ENCODE measurements at places on chromosomes 3 and 15. TPM values are rescaled to one million over a fixed set of nuclear protein-coding genes. Genes with fewer than 3 reads are reported as not detected.

DNA sequence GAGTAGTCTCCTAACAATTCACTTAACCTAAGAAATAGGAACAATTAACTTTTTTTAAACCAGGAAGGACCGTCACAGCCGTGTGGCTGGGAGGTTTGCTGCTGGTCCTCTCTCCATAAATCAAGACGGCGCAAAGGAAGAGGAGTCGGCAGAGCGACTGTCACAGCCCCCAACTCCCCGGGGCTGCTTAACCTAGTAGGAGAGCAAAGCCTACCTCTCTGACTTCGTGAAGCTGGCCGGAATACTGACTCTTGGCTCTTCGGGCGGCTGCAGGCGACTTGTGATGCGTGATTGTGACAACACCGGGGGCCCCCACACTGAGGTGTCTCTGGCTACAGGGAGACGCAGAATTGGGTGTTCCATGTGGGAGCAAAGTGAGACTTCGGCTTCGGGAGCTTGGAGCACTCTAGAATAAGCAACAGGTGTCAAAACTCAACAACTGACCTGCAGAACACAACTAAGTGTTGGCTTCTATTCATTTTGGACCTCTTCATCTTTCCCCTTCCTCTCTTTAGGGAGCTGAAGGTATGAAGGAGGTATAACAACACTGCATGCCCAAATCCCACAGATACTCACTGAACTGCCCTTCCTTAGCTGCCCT lies 151.1 kb downstream of the OSBPL10 start:
- no peak for DNase-seq

DNA sequence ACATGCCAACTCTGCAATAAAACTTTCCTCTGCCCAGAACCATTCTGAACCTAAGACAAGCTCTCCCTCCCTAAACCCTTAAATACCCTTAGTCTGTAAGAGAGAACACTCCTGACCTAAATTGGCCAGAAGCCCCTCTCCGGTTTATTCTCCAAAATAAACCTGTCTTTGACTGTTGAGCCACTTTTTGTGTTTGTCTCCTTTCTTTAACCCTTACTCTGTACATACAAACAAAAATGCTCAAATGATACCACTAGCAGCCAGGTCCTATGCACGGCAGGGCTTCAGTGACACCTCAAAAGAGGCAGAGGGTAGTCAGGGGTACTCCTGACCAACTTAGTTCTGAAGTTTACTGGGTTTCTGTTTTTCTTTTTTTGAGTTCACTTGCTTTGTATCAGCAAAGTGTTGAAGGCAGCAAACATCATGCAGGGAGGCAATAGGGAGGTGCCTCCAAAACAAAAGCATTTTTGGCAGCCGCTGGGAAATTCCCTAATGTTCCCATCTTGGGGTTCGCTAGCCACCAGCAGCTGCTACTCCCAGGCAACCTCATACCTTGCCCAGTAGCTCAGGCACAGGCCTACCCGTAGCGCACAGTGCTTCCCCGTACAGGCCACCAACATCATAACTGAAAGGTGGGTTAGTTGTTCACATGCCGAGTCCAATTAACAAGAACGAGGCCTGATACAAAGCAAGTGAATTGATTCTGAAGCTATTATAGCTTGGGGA lies 62.9 kb upstream of the GCNT3 start:
- no peak for DNase-seq

- no peak for DNase-seq
Measured at GRCh38 chr3:123467046-123467445, 18.2 kb upstream of the ADCY5 start.

DNA sequence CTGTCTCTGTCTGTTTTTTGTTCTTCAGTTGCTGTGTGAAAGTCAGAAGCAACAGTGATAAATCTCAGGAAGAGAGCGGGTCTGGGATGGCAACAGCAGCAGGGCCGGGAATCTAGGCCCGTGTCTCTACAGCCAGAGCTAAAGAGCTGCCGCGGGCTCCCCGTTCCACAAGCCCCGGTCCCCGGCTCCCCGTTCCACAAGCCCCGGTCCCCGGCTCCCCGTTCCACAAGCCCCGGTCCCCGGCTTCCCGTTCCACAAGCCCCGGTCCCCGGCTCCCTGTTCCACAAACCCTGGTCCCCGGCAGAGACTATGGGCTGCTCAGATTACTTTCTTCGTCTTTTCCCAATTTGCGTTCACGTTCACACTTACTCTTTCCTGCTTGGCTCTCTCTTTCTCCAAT lies 19.5 kb downstream of the RCCD1 start:
- DNase-seq: no peak

DNA sequence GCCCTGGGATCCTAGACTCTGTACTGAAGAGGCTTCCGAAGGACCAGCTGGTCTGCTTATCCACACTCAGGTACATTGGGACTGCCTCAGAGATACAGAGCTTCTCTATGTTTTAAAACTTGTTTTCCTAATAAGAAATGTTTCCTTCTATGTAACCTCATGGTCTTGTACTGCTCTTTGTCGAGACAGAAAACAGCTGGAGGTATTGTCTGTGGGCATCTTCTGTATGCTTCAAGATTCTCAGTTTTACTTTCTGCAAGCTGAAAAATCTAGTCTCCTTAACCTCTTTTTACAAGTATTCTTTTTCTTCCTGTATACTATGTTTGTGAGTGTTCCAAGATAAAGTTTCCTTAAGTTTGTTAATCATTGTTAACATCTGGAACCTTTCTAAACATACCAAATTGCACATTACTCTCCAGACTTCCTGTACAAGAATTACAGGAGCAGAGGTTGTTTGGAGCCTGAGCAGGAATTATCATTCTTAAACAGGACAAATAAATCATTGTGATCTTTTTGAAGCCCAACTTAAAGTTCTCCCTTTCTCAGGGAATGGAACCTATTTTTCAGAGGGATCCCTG lies 358.3 kb upstream of the CFAP20DC start:
- DNase-seq: no peak

- no peak for DNase-seq
Measured at GRCh38 chr3:65508750-65509422, 529.8 kb downstream of the MAGI1 start.

DNA sequence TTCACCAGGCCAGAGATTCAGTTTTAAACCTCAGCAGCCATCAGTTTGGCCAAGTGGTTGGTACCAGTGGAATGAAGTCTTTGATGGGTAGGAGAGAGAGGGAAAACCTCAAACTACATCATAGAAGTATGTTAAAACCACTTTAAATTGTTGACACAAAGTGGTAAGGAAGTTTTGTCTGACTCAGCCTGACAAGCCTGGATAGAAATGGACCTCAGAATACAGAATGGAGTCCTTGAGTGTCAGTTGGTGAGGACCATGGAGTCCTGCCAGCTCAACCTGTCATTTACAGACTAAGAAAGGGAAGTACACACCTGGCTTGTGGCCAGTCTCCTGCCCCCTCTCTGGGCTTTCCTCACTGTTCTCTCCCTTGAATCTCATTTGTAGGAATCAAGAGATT lies 12.1 kb downstream of the EAF1 start:
- DNase-seq: no peak

DNA sequence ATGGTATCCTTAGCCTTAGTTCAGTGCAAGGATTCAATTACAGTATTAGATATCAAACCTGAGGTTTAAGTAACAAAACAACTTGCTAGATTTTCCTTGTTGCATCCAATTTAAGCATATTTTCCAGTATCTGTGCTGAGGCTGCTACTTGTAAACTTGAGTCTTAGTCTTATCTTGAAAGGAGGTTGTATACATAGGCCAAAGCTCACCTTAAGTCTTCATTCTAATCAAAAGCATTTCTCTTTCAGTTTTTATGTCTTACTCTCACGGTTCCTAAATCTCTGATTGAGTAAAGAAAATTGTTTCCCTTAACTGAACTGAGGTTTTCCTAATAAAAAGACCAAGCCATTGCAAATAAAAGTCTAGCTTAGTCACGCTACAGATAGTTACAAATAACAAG lies 52.6 kb downstream of the U2SURP start:
- no peak for DNase-seq

GRCh38 chr3:14145236-14145635 lies 20.4 kb downstream of the TMEM43 start:
- DNase-seq: no peak

DNA sequence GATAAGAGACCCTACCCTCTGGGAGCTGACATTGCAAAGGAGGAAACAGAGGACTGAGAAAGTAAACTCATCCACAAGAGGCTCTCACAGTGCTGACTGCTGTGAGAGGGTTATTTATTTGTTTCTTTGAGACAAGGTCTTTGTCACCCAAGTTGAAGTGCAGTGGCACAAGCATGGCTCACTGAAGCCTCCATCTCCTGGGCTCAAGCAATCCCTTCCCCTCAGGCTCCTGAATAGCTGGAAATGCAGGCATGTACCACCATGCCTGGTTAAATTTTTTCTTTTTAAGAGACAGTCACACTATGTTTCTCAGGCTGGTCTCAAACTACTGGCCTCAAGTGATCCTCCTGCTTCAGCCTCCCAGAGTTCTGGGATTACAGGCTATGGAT lies 52.8 kb downstream of the FBLN2 start:
- DNase-seq: no peak

DNA sequence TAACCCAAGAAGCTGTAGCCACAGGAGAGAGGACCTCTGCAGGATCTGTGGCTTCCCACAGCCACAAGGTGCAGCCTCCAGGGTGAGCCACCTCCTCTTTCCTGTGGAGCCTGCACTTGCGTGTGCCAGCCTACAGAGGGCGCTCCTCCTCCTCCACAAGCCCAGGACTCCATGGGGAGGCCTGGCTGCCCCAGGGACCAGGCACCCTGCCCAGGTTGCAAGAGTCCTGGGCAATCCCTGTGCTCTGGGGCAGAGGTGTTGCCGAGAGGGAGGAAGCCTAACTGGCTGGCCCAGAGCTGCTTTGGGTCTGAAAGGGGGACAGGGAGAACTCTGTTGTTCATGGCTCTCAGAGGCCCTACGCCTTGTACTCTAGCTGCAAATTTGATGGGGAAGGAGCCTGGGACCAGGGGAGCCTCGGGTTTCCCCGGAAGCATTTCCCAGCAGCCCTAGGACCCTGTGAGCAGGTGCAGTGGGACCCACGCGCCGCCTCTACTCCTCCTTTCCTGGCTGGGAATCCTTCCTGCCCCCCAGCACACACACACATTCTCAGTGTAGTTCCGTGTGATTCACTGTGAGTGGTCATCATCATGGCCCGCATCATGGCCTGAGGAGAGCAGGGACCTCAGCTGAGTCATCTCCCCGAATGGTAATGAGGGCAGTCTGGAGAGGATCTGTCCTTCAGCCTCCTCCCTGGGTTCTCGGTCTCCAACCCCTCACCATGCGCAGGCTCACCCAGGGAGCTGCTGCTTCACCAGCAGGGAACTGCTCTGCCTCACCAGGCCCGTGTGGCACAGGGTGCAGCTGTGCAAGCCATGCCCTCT lies 24.3 kb downstream of the TBC1D21 start:
- DNase-seq: peak; percentile 75

DNA sequence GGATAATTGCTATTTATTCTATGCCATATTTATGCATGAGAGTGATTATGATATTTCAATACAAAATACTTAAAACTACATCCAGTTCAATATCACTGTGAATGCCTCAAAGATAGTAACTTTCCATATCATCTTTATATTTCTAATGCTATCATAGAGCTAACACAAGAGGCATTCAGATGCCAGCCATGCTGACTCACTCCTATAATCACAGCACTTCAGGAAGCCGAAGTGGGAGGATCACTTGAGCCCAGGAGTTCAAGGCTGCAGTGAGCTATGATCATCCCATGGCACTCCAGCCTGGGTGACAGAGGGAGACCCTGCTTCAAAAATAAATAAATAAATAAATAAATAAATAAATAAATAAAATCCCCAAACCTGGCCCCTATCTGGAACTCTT lies 498.7 kb downstream of the EPHA3 start:
- no peak for DNase-seq

- DNase-seq: no peak
Measured at GRCh38 chr3:185204894-185205293, 49.0 kb downstream of the EHHADH start.

- DNase-seq: no peak
Measured at GRCh38 chr3:66454464-66454859, 46.4 kb downstream of the LRIG1 start.

DNA sequence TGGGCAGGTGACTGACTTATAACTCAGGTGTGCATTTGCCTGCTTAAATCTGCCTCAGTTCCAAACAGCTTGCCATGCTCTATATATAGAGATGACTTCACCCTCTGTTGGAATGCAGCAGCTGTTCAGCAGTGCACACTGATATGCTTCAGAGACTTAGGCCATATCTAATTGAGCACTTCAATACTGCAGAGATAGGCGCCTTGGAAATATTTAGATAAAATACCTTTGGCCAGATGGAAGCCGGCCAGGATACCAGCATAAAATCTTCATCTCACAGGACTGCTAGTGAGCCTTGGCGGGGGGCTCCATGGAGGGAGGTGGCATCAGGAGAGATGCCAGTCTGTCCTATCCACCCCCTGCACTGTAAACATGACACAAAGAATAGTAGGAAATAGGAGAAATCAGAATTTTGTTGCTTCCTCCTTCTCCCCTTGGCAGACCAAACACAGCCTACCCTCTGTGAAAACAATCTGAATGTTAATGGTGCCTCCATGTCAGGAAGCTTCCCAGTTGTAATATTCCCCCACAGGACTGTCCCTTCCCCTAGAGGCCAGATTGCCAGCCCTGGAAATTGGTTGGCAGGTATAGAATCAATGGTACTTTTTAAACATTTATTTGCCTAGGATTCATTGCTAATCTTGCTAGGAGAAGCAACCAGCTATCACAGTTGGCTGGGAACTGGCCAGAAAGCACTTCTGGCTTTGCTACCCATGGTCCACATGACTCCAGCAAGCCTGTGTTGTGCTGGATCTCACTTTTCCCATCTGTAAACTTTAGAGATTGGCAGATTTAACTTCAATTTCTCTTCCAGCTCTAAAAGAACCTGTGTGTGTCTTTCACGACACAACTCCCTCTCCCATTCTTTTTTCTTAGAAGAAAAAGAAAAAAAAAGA lies 215.5 kb upstream of the KCNMB2 start:
- no peak for DNase-seq

The EPHA3 gene
- total RNA-seq: not detected

The THBS1 gene
- total RNA-seq: 0.40 TPM

The CHRNA3 gene
- not detected for total RNA-seq

The CLEC3B gene
- 0.30 TPM for total RNA-seq

The TUSC2 gene
- 16.1 TPM for total RNA-seq

Data from activated CD4-positive, alpha-beta T cell treated with anti-CD3 and anti-CD28 coated beads, Interleukin-2, amount 10 ng/mL, durations not matched to agents 7 days and 5 days (primary cell).